ENCODE measurements at places on chromosomes 6 and 20.

DNA sequence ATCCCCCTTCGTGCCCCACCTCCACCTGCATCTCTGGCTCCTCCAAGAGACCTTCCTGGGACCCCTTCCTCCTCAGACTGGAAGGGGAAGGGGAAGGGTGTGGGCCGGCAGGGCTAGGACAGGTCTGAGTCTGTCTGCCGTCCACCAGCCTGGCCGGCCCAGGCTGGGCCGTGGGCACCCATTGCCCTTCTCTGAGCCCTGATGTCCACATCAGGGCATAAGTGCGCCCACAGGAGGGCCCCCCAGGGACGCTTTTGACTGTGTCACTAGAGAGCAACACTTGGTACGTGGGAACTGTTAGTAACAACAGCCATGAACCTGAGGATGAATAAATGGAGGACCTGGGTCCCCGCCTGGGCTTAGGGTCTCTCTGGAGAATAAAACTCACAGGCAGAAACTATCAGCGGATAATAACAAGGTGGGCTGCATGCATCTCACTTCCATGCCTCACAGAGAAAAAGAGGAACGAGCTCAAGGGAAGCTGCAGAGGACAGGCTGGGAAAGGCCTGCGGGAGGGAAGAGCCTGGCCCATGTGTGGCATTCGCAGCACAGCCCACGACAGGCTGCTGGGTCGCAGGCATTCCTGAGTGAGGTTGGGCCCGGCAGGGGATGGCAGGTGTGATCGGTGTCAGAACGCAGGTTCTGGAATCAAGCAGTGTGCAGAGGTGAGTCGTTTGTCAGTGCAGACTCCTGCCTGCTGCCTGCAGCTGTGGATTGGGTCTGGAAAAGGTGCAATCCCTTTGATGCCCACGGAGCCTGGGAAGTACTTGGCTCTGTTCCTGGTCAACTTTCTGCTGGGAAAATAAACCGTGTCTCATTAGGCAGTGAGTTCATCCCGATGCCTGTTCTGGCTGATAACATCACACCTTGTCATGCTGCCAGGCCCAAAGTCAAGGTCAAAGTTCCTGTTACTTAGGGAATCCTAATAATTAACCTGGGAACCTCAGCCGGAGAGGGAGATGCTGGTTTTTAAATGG lies 60.9 kb downstream of the BCAS4 start:
- DNase-seq, result no peak

DNA sequence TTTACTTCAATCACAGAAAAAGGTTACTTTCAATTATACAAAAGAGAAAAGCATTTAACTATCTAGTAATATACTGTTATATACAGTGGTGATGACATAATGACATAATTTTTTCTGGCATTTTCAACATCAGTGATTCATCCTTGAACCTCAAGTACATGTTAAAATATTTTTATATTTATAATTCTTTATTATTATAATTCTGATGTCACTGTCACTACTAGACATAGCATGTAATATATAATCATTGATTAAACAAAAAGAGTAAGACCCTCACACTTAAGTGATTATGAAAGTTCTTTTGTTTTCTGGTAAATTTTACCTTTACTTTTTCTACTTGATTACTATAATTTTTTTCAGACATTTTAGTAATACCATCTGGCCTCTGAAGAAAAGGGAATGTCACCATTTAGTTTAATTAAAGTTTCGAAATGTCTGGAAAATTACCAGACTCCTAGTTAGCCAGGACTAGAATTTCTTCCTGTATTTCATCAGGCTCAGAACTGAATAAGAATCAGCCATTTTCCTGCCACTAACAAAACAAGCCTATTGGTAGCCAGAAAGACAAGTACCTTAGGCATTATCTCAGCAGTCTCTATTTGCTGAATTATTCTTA lies 71.5 kb downstream of the FILIP1 start:
- DNase-seq, result no peak

- no peak for DNase-seq
Observed at GRCh38 chr6:10355115-10355702, 59.7 kb downstream of the TFAP2A start.

DNA sequence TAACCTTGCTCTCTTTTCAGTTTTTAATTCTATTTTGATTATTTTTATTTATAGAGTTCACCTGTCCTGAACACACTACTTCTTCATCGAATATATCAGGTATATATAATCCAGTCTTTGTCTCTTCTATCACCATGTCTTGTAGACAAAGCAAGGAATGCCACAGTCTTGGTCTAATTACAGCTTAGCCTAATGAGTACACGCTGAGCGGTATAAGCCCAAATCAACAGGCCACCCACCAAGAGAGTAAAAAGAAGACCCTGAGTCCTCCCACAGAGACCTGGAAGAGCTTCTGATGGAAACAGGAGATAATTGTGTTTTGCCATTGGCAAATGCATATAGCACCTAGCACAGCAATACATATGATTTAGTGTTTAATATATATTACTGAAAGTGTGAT lies 68.7 kb upstream of the TCF21 start:
- DNase-seq, result no peak

DNA sequence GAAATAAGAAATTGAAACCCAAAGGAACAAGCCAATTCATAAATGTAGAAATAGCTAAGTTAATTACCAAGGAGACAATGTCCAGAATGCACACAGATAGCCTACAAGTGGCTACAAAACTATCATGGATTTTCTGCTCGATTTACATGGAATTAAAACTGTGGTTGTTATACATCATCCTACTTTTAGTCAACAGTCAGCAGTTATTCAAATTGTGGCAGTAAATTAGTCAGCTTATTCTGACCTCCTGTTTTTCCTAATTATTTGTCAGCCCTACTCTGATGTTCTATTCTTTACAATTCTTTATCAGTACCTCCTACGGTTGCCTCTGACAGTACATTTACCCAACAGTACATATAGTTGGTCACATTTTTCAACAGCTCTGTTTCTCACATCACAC lies 29.6 kb downstream of the RBL1 start:
- no peak for DNase-seq

DNA sequence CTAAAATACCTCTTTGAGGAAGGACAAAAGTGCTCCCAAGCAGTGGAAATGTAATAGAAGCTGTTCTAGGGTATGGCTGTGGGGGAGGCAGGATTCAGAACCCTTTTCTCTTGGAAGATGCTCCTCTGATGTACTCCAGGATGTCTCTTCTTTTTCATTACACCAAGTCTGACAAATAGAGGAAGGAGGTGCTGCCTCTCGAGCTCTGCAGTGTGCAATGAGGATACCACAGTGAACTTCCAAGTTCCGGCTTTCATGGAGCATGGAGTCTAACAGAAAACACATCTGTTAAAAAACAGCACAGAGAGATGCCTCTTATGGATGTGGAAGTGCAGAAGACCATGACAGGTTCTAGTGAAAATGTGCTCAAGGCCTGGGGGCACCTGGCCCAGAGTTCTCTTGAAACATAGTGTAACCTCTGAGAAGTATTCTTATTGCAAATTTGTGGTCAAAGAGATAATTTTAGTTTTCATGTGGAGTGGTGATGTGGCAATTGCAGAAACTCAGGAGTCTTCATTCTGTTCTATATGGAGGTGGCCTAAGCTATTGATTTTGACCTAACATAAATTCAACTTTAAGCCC lies 362.0 kb upstream of the CITED2 start:
- no peak for DNase-seq

GRCh38 chr6:14881398-14881797 lies 364.5 kb upstream of the JARID2 start:
- DNase-seq, result no peak

GRCh38 chr20:43938017-43938655 lies 23.5 kb downstream of the TOX2 start:
- DNase-seq, result no peak

GRCh38 chr20:62287759-62288534 lies 14.8 kb upstream of the ADRM1 start:
- no peak for DNase-seq

- no peak for DNase-seq
Observed at GRCh38 chr6:170403451-170403850, 96.9 kb downstream of the FAM120B start.
